ENCODE measurements at places on chromosomes 16 and 17.

- no peak for DNase-seq
Measured at GRCh38 chr16:58515871-58516767, 802 bp downstream of the SETD6 start.

DNA sequence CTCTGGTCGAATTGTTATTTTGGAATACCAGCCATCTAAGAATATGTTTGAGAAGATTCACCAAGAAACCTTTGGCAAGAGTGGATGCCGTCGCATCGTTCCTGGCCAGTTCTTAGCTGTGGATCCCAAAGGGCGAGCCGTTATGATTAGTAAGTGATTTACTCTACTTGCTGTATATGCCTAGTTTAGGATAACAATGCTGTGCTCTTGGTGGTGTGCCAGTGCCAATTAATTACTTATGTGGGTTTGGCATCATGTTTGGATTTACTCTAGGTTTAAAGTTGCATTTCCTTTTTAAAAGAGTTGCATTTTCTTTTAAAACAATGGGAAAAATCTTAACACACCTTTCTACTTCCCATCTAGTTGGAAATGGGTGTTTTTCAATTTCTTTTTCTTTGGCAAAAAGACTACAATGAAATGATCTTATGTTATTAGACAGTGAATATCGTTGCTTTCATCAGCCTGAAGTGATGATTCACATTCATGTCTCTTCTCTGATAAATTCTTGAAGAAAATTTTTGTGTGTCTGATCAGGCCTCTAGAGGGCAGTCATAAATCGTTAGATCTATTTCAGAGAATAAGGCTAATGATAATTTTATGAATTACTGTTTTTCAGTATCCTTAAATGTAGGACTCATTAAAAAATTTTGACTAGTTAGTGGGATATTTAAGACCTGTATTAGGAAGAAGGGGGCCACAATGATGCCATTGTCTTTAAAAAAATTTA is 5.6 kb downstream of the SF3B3 start:
- no peak for DNase-seq

- DNase-seq, result no peak
Measured at GRCh38 chr17:43628089-43628650, 33.6 kb downstream of the MEOX1 start.

GRCh38 chr16:53154513-53154912 is 99.7 kb downstream of the CHD9 start:
- no peak for DNase-seq

GRCh38 chr17:74946641-74947040 is 10.9 kb downstream of the OTOP3 start:
- no peak for DNase-seq

DNA sequence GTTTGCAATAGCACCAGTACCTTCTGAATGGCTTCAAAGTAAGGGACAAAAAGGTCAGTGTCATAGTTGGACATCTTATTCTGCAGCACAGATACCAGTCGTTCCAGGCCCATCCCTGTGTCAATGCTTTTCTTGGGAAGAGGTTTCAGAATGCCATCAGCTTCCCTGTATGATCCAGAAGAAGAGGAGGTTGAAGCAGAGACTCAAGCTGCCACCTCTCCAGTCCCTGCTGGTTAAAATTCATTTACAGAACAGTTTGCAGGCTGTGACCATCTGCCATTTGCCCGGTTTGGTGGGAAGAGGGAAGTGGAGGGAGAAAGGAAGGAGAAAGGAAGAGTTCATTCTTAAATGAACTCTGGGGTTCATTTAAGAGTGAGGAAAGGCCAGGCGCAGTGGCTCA is 18.4 kb upstream of the EXOSC6 start:
- no peak for DNase-seq

DNA sequence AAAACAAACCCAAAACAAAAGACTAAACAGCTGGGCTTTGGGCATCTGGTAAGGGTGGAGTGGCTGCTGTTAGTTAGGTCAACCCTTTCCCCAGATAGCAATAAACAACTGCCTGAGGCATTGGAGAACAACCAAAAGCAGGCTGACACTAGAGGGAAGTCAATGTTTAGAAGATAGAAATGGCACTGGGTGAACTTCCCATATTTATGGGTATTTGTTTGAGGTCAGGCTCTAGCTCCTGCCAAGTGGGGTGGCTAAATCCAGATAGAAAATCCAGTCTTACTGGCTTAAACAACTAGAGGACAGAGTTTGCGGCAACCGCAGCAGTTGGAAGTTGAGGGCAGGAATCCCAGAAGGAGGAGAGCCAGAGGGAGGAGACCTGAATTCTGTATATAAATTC is 79.4 kb downstream of the SDK2 start:
- no peak for DNase-seq

Data from NCI-H1048 (cell line).